Neuronal stem cell (in vitro differentiated cells): ENCODE measurements at places on chromosomes 11 and 22.

DNA sequence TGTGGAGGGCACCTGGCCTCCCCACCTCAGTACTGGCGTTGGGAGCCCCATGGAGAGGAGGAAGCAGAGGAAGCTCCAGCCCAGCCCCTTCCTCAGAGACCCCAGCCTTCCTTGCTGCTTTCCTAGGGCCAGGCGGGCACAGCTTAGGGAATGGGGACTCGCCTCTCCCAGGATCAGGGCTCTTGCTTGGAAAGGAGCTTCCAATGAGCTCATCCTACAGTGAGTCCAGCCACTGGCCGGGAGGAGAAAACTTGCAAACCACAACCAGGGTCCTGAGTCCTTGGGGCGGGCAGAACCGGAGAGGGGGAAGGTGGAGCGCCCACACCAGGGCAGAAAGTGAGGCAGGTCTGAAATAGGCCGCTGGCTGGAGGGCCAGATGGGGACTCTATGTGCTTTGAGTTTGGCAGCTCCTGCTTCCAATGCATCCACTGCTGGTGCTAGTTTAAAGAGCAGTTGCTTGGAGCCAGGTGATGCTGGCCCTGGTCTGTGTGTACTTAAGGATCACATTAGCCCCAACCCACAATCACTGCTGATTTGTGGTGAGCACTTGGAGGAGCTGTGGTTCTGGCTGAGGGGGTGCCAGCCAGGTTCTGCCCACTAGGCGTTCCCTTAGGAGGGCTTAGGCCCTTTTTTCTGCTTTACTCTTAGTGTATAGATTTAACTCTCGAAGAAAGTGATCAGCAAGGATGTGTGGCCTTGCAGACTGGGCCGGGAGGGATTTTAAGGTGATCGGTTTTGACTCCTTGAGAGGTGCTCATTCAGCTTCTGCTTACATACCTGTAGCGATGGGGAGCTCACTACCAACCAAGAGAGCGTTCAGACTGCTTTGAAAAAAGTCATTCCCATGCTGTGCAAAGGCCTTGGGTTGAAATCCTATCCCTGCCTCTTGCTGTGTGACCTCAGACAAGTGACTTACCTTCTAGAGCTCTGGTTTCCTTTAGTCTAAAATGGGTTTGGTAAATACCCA is 81.9 kb downstream of the TP53I11 start:
- no peak for DNase-seq

- no peak for DNase-seq
Observed at GRCh38 chr11:14673421-14673820, 29.8 kb downstream of the PDE3B start.

DNA sequence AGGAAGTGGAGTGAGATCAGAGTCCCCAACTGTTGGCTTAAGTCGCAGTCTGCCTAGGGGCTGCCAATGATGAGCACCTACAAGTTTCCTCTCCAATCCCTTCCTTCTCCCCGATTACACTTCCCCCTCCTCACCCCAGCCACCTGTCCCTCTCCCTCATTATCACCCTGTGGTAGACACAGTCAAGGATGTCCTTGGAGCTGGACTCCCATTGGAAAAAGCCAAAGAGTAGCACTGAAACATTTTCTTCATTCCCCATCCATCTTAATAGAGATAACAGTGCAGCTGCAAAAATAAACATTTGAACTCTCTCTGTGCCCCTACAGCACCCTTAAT is 146.2 kb downstream of the DBX1 start:
- no peak for DNase-seq

- DNase-seq = no peak
Observed at GRCh38 chr11:107780775-107781174, 68.9 kb upstream of the SLN start.

GRCh38 chr22:33337524-33337923 is 279.3 kb upstream of the SYN3 start:
- DNase-seq = no peak

DNA sequence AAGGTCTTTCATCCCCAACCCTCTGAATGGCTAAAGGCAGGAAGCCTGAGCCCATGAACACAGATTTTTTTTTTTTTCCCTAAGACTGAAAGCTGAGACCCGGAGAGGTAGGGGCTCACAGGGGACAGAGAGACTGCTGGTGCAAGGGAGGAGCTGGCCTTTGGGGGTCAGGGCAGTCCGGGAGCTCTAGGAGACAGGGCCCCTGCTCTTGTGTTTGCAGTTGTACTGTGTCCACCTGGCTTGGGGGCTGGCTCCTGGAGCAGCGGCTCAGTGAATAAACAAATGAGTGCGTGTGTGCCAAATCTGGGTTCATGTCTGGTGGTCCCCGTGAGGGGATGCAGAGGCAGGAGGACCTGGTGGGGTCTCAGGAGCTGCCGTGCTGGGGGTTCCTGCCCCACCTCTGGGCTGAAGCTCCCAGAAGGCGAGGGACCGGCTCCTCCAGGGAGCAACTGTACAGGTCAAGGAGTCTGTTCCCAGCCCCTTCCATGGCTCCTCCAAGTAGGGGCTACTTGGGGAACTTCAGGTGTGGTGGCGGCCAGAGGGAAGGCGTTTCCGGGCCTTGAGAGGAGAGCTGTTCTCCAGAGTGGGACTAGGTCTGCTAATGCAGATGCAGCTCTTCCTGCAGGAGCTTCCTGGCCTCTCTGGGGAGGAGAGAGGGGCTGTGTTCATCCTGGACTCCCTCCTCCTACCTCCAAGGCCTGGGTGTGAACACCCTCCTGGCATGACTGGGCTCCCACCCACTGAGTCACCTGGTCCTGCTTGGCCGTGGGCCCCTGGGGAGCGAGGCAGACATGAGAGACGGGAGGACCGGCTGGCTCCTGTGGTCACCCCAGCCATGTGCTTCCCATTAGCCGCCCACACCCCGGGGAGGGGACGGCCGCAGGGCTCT is 57.6 kb downstream of the FBXO7 start:
- DNase-seq = peak; percentile 18

DNA sequence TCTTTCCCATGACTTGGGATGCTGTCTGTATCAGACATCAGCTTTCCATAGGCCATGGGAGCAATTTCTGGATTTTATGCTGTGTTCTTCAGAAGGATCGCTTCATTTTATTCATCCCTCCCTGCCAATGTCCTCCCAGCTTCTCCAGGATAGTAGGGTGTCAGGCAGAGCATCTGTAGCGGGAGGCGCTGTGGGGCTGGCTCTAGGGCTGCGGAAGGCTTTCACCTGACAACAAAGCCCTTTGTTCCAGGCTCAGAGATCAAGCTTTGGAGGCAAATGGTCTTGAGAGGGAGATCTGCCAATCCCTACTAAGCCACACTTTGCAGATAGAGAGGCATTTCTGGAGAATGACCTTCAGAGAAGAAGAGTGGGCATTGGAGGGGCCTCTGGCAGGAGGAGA is 29.5 kb upstream of the FTH1 start:
- DNase-seq = no peak

DNA sequence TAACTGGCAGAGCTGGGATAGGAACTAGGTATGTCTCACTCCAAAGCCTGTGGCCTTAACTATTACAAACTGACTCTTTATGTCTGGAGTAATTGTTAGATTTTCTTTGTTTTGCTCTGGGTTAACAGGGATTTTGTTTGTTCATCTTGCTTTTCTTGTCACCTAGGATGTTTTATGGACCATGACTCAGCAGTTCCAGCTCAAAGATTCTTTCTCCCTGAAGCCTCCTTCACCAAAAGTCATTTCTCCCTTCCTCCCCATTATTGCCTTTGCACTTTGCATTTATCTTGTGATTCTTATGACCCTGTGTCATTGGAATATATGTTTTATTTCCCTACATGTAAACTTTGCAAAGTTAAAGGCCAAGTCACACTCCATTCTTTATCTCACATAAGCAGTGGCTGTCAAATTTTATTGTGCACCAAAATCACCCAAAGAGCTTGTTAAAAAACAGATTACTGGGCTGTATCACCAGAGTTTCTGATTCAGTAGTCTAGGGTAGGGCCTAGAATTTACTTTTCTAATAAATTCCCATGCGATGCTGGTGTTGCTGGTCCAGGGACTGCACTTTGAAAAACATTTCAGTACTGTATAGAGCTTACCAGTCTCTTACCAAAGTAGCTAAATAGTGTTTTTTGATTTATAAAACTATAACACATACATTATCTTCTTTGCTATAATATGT is 327.7 kb downstream of the DLG2 start:
- DNase-seq = no peak

DNA sequence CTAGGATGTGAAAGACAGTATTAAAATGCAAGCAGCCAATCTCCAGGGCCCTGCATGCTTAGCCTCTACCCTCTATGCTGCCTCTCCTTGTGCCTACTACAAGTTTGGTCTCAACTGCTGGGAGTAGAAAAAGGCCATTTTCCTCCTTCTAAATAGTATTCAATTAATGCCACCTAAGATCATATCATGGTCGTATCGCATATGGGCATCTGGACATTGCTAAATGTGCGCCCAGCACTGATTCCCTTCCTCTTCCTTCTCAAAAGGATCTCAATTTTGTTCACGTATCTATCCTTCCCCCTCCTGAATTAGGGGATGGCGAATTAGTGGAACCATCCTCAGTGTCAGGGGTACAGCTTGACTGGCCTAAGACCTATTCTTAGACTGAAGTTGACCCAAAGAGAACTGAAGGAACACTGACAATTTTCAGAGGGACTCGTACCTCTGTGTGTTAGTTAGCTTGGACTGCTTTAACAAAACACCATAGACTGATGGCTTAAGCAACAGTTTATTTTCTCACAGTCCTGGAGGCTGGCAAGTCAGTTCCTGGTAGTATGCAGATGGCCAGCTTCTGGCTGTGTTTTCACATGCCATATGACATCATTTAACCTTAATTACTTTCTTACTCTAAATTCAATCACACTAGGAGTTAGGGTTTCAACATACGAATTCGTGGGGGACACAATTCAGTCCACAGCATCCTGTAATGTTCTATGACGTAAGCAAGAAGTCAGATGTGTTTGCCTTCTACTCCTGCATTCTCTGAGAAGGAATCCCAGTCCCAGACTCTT is 8.5 kb upstream of the NUP50 start:
- DNase-seq = no peak

GRCh38 chr11:6377902-6378639 is 12.2 kb upstream of the SMPD1 start:
- DNase-seq = no peak

GRCh38 chr11:67646535-67647336 is 3.8 kb downstream of the ACY3 start:
- no peak for DNase-seq

DNA sequence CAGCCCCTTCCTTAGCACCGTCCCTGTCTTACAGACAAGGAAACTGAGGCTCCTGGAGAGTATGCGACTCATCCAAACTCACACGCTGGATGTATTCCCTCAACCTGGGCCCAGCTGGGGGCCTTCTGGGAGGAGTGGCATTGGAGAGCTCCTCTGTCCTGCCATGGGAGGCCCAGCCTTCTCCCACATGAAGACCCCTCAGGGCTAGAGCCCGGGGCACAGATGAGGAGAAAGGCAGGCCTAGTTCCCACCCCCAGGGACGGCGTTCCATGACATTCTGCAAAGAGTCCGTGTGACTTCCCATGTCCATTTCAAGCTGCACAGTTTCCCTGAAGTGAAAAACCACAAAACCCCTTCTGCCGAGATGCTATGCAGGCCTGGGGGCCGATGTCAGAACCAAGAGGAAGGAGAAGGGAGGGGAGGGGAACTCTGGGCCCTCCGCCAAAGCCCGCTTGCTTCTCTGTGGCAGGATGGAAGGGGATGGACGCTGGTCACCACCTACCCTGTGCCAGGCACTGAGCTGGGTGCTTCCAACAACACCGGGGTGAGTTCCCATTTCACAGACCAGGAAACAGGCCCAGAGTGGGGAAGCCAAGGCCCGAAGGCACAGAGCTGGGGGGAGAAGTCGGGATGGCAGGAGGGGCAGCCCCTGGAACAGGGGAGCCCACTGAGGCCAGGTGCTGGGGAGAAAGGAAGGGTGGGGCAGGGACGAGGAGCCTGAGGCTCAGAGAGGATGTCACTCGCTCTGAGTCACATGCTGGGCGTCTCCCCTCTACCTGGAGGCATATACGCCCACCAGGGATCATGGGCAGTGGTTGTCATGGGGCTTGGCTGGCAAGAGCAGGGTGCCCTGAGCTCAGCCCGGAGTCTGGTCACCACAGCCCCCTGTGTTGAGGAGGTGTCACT is 15.7 kb downstream of the RAC2 start:
- DNase-seq = no peak

- no peak for DNase-seq
Observed at GRCh38 chr11:122269824-122270223, 153.8 kb upstream of the BLID start.

GRCh38 chr11:58600510-58600909 is 21.6 kb downstream of the ZFP91 start:
- no peak for DNase-seq

- no peak for DNase-seq
Observed at GRCh38 chr11:114472661-114473060, 33.4 kb downstream of the REXO2 start.

DNA sequence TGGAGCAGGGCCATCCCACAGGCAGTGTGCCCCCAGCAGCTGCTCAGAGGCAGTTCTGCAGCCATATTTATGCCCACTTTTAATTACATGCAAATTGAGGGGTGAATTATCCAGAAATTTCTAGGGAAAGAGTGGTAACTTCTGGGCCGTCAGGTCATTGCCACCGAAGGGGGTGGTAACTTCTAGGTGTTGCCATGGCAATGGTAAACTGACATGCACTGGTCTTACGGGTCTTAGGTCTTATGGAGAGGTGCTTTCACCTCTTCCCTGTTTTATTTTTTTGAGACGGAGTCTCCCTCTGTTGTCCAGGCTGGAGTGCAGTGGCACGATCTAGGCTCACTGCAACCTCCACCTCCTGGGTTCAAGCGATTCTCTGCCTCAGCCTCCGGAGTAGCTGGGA is 3.8 kb upstream of the TMEM134 start:
- DNase-seq = no peak

DNA sequence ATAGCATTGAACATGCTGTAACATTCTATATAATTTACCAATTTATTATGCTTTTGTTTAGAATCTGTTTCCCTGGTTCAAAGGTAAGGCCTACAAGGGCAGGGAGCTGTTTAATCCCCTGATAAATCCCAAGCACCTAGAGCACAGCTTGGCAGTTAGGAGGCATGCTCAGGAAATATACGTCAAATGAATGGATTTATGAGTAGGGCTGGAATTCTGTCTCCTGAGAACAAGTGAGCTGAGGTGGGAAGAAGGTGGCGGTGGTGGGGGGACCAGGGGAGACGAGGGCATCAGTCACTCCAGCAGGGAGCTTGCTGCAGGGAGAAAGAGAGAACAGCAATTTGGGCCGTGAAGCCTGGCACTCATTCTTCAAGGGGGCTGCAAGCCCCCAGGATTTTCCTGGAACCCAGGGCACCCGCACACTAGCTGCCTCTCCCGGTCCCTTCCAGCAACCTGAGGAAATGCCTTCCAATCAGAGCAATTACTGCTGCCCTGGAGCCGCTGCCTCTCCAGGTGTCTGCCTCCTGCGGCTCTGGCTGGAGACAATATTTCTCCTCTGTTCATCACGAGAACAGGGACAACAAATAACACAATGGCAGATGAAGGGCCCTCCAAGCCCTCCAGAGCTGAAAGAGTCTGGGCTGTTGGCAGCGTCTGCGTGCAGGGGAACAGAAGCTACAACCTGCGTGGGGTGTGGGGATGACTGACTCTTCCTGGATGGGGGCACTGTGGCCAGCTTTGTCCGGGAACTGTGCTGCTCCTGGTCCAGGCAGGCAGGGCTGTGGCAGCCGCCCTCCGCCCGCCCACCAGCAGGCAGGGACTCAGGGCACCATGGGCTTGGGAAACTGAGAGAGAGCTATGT is 233.4 kb downstream of the ST3GAL4 start:
- no peak for DNase-seq
